Tibial artery (tissue), 4 donors: ENCODE measurements at places on chromosomes 5 and 9.

DNA sequence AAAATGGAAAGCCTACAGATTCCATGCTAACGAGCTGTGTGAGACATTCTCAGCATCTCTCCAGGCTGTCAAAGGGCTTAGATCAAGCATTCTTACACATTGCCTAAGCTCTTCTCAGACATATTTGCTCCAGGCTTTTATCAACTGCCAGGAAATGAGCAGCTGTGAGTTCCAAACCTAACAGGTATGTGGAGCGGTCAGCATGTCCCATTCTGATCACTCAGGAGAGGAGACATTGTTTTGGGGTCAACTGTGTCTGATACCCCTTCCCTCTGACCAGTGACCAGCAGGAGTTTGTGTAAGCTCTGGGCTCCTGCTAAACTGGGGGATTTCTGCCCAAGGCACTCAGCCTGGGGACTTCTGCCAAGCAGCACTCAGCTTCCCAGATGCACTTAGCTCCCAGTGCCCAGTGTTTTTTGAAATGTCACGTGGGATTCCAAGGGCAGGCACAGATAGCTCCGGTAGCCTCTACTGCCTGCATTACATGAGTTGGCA is 229.1 kb downstream of the SEC61B start:
- DNase-seq, result no peak

- DNase-seq, result no peak
These were observed 37.3 kb downstream of the INSYN2B start for GRCh38 chr5:169943026-169943425.

DNA sequence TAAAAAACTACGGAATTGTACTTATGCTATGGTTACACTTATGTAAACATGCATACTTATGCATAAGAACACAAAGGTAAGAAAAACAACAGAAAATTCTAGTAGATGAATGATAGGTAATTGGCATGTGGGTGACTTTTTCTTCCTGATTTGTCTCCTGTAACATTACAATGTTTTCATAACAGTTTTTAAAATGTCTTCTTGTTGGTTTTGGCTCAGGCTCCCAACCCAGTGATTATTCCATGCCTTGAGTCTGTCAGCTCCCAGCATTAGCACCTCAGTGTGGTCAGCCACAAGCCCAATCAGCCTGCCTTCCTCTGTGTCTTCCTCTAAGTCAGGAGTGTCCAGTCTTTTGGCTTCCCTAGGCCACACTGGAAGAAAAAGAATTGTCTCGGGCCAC is 7.9 kb upstream of the FOXE1 start:
- no peak for DNase-seq

DNA sequence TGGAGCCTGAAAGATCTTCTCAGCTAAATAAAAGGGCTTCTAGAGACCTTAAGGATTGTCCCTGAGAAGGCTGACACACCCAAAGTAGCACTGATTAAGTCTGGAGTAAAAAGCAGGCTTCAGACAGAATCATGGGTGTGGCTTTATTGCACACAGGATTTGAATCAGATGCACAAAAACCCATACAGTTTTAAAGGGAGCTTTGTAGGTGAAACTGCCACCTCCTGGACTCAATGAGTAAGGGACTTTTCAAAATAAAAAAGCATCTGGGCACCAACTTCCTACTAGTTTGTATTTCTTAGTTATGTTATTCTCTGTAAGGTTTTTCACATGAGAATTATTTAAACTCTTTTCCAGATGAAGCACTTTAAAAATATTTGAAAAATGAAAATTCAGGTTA is 129.4 kb downstream of the EDIL3 start:
- DNase-seq, result no peak

DNA sequence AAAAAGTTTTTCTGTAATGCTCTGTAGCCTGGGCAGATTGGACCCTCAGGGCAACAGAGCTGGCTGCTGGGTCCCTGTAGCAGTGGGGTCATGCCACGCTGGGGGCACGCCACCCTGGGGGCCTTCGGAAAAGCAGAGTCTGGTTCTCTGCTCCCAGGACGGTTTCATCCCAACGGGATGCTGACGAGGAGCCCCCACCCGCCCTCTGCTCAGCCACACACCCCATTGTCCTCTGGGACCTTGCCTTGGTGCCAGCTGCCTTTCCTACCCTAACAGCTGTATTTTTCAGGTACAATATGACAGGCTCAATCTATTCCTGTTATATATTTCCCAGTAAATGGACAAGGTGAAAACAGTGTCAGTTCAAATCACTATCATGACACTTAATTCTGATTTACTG is 29.0 kb upstream of the MVB12B start:
- no peak for DNase-seq

GRCh38 chr9:22913026-22913425 is 466.4 kb downstream of the DMRTA1 start:
- DNase-seq, result no peak

DNA sequence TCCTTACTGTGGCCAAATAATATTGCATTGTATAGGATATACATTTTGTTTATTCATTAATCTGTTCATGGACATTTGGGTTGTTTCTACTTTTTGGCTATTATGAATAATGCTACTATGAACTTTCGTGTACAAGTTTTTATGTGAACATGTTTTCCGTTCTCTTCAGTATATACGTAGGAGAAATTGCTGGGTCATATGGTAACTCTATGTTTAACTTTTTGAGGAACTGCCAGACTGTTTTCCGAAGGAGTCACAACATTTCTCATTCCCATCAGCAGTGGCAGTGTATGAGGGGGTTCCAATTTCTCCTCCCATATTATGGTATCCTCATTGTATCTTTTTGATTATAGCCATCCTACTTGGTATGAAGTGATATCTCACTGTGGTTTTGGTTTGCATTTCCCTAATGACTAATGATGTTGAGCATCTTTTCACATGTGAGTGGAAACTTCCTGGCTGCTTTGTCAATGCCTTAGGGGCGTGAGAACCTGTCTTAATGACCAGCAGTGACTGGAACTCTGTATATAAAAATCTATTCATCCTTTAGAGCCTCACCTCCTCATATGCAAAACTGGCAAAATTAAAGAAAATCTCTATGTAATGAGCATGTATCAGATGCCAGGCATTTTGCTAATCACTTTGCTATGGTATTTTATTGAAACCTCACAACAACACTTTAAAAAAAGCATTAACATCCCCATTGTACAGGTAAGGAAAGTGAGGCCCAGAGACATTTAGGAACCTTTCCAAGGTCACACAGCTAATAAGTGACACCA is 47.8 kb upstream of the TGFBR1 start:
- no peak for DNase-seq

DNA sequence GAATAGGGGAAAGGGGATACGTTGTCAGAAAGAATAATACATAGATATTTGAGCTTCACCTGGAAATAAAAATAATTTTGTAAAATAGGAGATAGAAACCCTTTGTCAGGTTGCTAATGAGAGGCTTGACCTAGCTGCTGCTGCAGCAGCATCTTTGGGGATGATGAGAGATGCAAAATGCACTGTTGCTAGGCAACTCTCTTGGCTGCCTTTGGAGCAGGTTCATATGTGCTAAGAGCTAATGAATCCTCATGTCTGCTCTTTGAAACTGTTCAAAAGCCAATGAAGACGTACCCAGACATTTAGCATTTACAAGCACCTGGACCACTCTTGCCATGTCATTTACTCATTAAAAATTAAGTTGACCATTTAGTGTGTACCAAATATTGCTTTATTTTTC is 121.7 kb downstream of the FOCAD start:
- no peak for DNase-seq

GRCh38 chr5:159533197-159533596 is 202.9 kb upstream of the IL12B start:
- no peak for DNase-seq

DNA sequence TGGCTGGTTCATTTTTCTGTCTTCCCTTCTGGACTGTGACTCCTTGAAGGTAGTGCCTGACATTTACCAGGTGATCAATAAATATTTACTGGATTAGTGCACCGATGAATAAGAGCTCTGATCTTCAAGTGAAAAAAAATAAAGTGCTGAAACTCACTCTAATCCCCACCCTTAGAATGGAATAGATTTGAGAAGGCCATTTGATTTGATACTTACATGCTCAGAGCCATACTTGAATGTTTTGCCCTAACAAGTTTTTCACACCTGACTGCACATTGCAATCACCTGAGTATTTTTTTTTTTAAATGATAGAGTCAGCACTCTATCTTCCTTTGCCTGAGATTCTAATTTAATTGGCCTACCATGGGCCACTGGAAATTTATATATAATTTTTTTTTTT is 105.7 kb downstream of the LRRC70 start:
- no peak for DNase-seq

- DNase-seq, result no peak
These were observed 513.1 kb downstream of the PDE4D start for GRCh38 chr5:59380350-59380951.

DNA sequence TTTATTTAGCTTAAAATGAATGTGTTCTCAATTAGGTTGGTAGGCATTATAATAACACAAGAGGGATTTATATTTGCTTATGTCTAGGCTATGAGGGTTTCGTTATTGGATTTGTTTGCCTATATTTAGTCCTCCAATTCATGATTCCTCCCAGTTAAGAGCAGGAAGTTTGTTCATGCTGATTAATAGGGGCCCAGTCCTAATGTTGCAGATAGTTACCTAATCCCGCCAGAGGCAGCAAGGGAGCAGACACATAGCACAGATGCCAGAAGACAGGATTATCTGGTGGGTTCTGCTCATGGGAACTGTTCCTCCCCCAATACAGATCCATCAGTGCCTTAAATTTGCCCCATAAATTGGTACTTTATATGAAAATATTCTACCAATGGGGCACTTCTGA is 100.8 kb upstream of the TLE4 start:
- DNase-seq, result no peak

DNA sequence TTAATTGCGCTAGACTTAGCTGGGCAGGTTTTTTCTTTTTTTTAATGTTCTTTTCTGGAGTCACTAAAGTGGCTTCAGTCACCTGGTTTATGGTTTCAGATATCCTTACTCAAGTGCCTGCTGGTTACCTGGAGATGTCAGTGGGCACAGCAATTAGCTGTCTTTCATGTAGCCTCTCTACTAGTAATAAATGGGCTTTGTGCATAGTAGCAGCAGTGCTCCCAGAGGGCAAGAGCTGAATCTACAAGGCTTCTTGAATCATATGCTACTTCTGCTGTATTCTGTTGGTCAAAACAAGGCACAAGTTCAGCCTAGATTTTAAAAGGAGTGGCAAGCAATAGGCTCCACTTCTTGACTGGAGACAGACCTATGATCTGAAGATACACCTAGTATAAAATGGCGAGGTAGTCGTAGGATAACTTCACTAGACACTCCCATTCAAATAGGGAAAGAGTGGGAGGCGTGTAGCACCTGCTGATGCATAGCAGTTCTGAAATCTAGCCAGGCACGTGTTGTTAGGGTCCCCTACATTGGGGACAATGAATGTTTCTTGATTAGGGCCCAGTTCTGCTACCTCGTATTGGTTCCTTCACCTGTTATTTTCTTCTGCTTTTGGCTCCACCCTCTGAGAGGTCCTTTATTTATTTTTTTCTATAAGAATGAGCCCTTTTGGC is 7.0 kb downstream of the SCAMP1 start:
- no peak for DNase-seq

- DNase-seq, result peak; percentile 70
These were observed 467 bp upstream of the VLDLR start for GRCh38 chr9:2620919-2621721.

- no peak for DNase-seq
These were observed 49.9 kb downstream of the GDNF start for GRCh38 chr5:37789991-37790390.

GRCh38 chr9:77751341-77752091 is 103.4 kb upstream of the GNA14 start:
- DNase-seq, result no peak

DNA sequence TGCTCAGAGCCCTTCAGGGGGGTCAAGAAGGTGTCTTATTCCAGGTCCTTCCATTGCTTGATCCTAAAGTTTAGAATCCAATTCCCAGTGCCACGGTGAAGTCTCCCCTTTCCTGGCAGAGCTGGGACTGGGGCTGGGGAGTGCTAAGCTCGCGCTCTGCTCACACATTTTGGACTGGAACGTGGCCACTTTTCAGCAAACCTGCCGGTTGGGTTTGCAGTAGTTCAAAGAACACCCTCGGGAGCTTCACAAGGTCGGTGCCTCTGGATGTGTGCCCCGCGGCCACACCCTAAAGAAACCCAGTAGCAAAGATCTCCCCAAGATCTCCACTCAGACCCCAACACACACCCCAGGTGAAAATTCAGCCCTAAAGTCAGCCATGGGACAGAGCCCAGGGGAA is at the start of gene C9orf152:
Gene C9orf152, minus strand, starts transcription at position 129 of the 400 bp plus-strand sequence. CDS start 580 bp downstream, outside the sequence.
- DNase-seq, result no peak

DNA sequence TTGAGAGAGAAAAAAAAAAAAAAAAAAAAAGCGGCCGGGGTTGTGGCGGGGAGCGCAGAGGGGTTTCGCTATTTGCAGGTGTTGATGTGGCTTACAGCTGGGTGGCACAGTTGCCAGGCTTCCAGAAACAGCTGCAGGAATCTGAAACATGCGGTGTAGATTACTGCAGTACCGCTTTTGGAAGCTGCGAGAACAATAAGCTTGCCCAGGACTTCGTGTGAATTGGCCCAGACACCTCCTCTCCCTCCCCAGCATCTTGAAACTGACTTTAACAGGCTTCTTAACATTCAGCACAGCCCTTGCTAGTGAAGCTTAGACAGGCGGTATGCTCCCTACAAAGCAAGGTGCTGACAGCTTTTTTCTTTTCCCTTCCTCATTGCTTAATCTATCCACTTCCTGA is 104.0 kb downstream of the ATP10B start:
- DNase-seq, result no peak
